ENCODE measurements at places on chromosomes 16 and 17. TPM values are rescaled to one million over a fixed set of nuclear protein-coding genes. Genes with fewer than 3 reads are reported as not detected.

Gene TMEM219
- polyA plus RNA-seq: 156 TPM

Gene CPD
- 19.5 TPM for polyA plus RNA-seq

Gene CKLF
- 25.6 TPM for polyA plus RNA-seq

Gene TSPOAP1
- 77.5 TPM for polyA plus RNA-seq

Gene CLEC18C
- not detected for polyA plus RNA-seq

Gene DNAJA3
- 60.5 TPM for polyA plus RNA-seq

Gene NGFR
- 12.2 TPM for polyA plus RNA-seq

Gene NPIPB2
- polyA plus RNA-seq: 11.3 TPM

Gene PALB2
- polyA plus RNA-seq: 10.8 TPM

Gene TMEM114
- not detected for polyA plus RNA-seq

Gene KRTAP16-1
- polyA plus RNA-seq: not detected

Gene CARD14
- polyA plus RNA-seq: 2.7 TPM

Gene LGALS9
- 0.90 TPM for polyA plus RNA-seq

Gene MT1A
- not detected for polyA plus RNA-seq

Gene TBC1D28
- polyA plus RNA-seq: not detected

Gene PGS1
- polyA plus RNA-seq: 50.7 TPM

Gene SCGB1C2
- polyA plus RNA-seq: not detected

Gene MGAT5B
- polyA plus RNA-seq: 0.86 TPM

Gene CCL16
- not detected for polyA plus RNA-seq

Gene CCDC92B
- 0.07 TPM for polyA plus RNA-seq

Gene C17orf67
- 1.9 TPM for polyA plus RNA-seq

Gene KRTAP1-5
- not detected for polyA plus RNA-seq

Gene HSD17B1
- polyA plus RNA-seq: 2.8 TPM

Gene PIK3R6
- 0.11 TPM for polyA plus RNA-seq

Gene TM4SF5
- polyA plus RNA-seq: not detected

Gene TP53TG3B
- polyA plus RNA-seq: not detected

Gene ATP6V0A1
- polyA plus RNA-seq: 44.6 TPM

Gene ZFP1
- 7.8 TPM for polyA plus RNA-seq

Gene MYL4
- polyA plus RNA-seq: 5,148 TPM

Gene PDILT
- not detected for polyA plus RNA-seq

Gene TBC1D3B
- polyA plus RNA-seq: 4.7 TPM

Gene MMP15
- 317 TPM for polyA plus RNA-seq

Gene CFAP119
- polyA plus RNA-seq: 7.4 TPM

Gene ZPBP2
- polyA plus RNA-seq: not detected

Gene PRAC1
- not detected for polyA plus RNA-seq

Gene SUPT6H
- polyA plus RNA-seq: 29.7 TPM

Gene GUCY2D
- polyA plus RNA-seq: 3.7 TPM

Gene KRT33B
- not detected for polyA plus RNA-seq

Gene ZNF594
- polyA plus RNA-seq: 16.2 TPM

Gene PITPNM3
- polyA plus RNA-seq: 1.8 TPM

Gene GPRC5C
- 106 TPM for polyA plus RNA-seq

Gene QRICH2
- polyA plus RNA-seq: 5.0 TPM

Gene CCL3
- polyA plus RNA-seq: not detected

Gene CRISPLD2
- polyA plus RNA-seq: 0.91 TPM

Gene GNGT2
- polyA plus RNA-seq: not detected
